ENCODE measurements at places on chromosomes 5 and 9.

DNA sequence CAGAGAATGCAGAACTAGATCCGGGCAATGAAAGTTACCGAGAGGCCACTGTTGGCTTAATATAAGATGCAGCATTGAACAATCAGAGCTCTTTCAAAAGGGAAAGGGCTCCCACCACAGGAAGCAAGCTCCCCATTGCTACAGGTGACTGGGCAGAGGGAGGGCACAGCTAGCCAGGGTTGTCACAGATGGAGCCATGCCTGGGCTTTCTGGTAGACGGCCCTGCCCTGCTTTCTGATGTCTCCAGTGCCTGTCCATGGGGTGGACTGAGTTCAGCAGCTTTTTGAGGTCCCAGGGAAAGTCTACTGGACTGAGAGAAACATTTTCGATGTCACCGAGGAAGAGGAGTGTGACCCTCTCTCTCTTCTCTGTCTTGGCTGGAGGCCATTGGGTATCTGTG is 14.1 kb downstream of the RGS3 start:
- no peak for DNase-seq

GRCh38 chr9:18601026-18601425 is 127.1 kb downstream of the ADAMTSL1 start:
- DNase-seq = no peak

DNA sequence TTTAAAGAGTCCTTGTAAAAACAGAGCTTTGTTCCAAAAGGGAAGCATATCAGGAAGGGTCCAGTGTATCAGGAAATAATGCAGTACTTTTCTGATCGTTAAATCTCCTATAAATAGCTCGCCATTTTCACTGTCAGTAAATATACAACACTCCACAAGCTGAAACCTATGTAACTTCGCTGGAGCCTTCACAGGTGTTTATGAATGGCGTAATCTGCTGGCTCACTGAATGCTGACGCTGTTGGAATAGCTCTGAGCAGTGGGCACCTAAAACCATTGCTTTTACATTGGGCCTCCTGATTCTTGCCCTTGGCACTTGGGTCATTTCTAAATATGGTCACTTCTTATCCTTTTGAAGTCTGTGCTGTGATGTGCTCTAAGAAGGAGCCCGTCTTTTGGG is 4.3 kb downstream of the SHC3 start:
- DNase-seq = no peak

- DNase-seq = no peak
Observed at GRCh38 chr9:72763022-72763421, 189.8 kb downstream of the ALDH1A1 start.

- DNase-seq = no peak
Observed at GRCh38 chr9:109231593-109231992, 64.5 kb upstream of the FRRS1L start.

- no peak for DNase-seq
Observed at GRCh38 chr5:173234129-173234790, 746 bp downstream of the NKX2-5 start.

GRCh38 chr5:52598968-52599367 is 188.7 kb upstream of the ITGA1 start:
- DNase-seq = no peak

- DNase-seq = no peak
Observed at GRCh38 chr5:167412556-167412955, 878.9 kb upstream of the WWC1 start.

GRCh38 chr9:125341566-125341965 is 79.9 kb downstream of the GAPVD1 start:
- no peak for DNase-seq

- peak; percentile 56 for DNase-seq
Observed at GRCh38 chr9:81826517-81826906, 101.7 kb upstream of the SPATA31D4 start.

GRCh38 chr9:85414390-85414789 is 327.4 kb downstream of the AGTPBP1 start:
- DNase-seq = no peak

DNA sequence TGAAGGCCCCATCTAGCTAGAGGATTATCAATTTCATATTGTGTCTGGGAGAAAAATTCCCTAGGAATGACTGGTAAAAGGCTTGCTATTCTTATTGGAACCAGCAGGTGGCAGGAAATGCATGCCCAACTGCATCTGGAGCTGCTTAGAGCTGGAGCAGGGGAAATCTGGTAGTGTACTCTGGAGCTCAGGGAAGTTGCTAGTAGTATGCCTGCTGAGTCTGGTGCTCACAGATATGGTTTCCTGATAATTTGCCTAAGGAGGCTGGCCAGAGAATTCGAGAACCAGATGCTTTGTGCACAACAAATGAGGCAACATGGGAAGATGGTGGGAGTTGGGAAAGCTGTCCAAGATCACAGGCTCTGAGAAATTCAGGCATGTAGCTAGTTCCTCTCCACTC is 53.7 kb downstream of the G3BP1 start:
- DNase-seq = peak; percentile 64

DNA sequence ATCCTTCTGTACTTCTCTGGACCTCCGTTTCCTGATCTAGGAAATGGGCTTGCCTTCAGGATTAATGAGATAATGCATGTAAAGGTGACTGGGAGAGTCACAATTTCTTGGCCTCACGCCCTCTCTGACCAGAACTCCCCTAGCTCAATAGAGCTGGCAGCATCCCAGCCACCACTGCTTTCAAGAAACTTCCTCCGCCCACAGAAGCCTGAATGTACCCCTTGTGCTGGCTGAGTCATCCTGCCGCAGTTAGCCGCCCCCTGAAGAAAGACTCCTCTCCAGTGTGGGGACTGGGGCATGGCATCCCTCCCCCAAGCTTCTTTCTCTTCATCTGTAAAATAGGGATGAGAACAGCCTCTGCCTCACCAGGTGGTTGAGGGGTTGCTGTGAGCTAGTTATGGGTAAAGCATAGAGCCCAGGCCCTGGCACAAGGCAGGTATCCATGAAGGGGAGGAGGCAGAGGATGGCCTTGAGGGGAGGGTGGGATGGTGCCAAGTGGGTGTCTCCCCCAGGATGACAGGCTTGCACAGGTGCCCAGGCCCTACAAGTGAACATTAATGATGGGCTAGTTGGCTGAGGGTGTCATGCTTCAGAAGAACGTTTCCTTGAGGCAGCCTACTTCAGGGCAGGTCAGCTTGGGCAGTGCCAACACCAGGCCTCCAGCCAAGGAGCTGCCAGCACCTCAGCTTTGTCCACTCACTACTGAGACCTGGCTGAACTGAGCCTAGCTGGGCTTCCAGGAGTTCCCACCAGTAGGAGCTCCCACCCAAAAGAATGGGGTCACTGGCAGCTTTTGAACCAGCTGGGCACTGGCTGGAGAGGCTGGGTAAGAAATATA is 3.4 kb downstream of the PDLIM4 start:
- peak; percentile 61 for DNase-seq

DNA sequence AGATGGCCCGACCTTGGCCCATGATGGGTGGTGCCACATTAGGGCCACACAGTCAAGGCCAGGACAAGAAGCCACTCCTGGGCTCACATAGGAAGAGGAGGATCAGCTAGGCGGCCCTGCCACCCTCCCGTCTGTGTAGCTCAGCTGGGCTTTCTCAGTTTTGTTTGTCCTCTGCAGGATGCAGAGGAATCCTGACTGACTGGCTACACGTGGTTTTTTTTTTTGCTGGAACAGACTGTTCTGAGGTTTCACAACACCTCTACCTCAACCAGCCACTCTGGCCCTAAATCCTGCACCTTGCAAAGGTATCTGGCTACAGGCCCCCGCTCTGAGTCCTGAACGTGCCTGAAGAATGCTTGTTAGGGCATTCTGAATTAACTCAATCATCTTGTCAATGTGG is 88.3 kb upstream of the MSX2 start:
- DNase-seq = no peak

DNA sequence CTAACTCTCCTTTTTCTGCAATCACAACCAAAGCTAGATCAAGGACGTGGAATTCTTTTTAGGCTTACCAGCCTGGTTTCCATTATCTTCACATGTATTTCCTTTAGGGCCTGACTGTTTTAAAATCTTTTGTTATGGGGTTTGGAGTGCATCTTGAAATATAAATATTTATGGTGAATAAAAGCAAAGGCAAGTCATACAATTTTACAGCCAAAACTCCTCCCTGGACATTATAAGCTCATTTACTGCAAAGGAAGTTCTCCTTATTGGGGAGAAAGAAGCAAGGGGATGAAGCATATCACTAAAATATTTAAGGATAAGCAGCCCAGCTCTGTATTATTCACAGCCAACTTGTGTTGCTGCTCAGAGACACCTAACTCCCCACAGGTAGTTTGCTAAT is 132.2 kb upstream of the TARS1 start:
- DNase-seq = no peak

DNA sequence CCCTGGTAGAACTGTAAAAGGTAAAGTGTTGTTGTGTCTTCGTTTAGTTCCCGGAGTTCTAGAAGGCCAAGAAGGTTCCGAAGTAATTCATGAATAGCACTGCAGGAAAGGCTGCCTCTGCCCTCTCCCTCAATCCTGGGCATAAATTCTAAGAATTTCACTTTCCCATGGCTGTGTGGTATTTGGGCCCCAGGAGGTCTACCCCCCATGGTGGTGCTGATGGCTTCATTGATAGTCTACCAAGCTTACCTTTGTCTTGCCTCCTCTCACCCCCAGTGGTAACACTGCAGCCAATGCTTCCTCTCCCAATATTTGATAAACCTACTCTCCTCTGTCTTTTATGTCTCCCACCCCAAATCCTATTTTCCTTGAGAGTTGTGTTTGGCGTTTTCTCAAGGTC is 39.5 kb downstream of the ADAMTS16 start:
- DNase-seq = no peak

DNA sequence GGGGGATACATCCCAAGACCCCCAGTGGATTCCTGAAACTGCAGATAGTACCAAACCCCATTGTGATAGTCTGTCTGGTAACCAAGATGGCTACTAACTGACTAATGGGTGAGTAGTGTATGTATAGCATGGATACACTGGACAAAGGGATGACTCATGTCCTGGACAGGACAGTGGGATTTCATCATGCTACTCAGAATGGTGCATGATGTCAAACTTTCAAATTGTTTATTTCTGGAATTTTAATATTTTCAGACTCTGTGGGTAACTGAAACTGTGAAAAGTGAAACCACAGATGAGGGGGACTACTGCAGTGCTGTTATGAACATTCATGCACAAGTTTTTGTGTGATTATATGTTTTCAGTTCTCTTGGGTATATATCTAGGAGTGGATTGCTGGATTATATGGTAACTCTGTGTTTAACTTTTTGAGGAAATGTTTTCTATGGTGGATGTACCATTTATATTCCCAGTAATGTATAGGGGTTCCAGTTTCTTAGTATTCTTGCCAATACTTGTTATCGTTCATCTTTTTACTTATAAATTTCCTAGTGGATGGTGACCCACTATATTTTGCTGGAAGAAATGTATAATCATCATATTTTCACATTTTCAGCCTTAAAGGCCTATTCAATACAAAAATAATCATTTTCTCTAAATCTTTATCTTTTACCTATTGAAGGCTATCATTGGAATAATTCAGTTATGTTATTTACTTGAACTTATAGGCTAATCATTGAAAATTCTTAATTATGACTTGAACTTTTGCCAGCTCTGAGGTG is 140.9 kb downstream of the NR3C1 start:
- DNase-seq = no peak

- no peak for DNase-seq
Observed at GRCh38 chr5:108379722-108380530, 2.0 kb downstream of the FBXL17 start.

All from mucosa of gallbladder (tissue), 1 donor.